ENCODE measurements at places on chromosomes 1 and 21.

DNA sequence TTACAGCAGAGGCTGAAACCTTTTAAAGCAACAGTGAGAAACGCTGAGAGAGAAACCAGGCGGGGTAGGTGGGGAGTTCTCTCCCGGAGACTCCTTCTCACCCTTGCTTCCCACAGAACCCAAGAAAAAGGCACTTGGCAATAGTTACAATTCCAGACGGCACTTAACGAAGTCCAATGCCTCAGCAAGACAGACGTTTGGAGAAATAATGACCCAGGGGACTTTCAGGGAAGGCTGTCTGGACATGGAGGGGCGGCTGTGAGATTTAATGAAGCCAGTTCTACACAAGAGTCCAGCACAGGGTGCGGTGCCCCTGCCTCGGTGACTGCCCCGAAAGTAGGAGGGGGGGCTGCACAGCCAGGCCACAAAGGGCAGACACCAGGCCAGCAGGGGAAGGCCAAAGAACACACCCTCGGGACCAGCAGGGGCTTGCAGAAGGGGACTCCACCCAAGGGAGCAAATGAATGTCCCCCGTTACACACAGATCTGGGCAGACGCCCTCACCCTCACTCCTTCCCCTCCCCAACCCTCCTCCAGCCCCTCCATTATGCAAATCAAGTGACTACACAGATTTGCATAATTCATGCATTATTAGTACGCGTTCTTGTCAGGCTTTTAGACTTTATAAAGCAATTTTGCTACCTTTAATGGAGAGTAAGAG lies 26.3 kb downstream of the KCNN3 start:
- DNase-seq, result no peak

DNA sequence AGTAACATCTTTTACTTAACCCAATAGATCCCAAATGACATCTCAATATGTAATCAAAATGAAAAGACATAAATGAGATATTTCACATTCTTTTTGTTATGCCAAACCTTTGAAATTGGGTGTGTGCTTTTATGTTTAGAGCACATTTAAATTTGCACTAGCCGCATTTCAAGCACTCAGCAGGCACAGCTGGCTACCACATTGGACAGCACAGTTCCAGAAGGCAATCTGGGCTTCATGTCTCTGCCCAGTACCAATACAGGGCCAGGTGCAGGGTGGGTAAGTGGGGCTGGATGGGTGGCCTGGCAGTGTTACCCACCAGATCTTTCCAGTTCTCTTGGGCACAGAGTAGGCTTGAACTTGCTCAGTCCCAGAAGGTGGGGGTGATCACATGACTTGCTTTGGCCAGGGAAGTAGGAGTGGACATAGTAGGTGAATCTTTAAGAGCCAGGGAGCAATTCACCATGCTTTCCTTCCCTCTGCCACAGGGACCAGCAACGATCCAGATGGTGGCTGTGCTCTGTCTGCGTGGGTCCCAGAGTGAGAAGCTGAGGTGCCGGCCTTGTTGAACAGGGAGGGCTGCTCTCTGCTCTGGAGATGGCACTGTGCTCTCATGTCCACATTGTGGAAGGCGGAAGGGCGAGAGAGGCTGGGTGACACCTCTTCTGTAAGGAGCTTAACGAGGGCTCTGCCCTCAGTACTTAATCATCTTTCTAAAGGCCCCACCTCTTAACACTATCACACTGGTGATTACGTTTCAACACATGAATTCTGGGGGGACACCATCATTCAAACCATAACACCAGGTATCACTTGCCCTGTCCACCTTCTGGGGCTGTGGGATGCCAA lies 261.4 kb downstream of the GRIK3 start:
- DNase-seq, result no peak

DNA sequence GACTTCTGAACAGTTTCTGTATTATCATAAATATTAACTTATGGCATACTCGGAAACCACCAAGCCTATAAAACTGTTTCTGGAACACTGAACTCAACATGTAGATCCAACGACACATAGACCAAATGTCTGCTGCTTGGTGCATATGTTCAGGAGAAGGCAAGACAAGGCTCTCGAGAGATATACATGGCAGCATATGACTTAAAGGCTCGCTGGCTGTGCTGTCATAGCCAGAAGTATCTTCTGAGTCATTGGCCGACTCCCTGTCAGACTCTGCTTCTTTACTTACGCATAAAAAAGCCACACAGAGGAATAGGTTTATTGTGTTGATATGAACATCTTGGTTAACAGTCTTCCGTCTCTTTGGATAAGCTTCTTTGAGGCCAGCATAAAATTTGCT lies 60.6 kb downstream of the LYST start:
- peak; percentile 29 for DNase-seq

DNA sequence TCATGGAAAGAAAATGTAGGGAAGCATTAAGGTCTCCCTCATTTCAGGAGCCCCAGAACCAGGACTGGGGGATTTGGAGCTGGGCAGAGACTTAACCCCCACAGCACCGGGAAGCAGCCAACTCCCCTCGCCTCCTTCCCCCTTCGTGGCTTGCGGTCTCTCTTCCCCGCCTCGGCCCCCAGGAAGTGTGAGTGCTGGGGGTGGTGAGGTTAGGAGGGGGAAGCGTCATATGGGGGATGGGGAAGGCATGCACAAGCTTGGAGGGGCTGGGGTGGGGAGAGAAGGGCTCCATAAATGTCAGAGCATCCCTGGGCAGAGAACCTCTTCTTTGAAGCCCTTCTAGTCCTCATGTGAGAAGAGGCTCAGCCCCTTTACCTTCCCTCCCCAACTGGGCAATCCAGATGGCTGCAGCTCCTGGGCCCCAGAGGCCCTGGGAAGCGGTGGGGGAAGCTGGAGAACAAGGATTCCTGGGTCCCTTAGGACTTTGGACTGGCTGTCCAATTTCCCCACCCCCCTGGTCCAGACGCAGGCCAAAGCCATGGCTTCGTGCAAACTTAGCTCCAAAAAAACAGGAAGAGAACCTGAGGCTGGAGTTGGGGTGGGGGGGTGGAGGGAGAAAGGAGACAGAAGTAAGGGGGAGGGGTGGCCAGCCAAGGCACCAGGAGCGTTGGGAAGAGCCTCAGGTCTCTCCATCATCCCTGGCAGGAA lies 7.8 kb downstream of the ZBTB7B start:
- peak; percentile 74 for DNase-seq

- no peak for DNase-seq
These were observed 35.3 kb downstream of the CLCA4 start for GRCh38 chr1:86582161-86582560.

GRCh38 chr1:5725855-5726585 lies 266.2 kb downstream of the NPHP4 start:
- DNase-seq, result no peak

GRCh38 chr21:44291936-44292811 lies 6.5 kb downstream of the AIRE start:
- no peak for DNase-seq

DNA sequence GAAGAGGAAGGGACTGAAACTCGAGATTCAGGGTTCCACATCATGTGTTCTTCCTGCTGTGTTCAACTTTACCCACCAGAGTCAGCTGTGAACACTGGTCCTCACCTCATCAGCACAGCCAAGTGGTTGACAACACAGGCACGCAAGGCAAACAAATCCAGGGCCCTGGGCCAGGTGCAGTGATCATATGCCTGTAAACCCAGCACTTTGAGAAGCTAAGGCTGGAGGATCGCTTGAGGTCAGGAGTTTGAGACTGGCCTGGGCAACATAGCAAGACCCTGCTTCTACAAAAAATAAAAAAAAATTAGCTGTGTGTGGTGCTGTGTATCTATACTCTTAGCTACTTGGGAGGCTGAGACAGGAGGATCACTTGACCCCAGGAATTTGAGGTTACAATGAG lies 8.4 kb upstream of the XKR8 start:
- DNase-seq, result no peak

GRCh38 chr1:209497729-209498128 lies 85.8 kb upstream of the CAMK1G start:
- DNase-seq, result no peak

GRCh38 chr1:2168535-2168934 lies 26.0 kb downstream of the FAAP20 start:
- DNase-seq, result no peak

DNA sequence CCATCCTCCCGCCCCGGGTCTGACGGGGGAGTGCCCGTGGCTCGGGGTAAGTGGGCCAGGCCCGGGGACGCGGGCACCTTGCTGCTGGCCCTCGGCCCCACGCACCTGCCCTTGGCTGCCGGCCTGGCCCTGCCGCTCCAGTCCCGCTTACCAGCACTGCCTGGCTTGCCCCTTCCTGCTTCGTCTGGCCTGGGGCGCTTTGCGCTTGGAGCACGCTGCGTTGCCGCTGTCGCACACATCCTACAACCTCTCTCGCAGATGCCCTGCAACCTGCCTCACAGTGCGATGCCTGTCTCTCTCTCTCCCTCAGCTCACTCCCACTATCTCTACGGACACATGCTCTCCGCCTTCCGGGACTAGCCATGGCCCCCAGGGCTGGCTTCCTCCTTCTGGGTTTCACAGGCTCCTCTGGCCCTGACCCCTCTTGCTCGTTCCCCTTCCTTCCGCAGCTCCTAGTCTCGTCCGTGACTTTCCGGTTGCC lies 9.7 kb downstream of the MYOG start:
- no peak for DNase-seq
